ENCODE measurements at places on chromosomes 2 and 18.
A peak's percentile ranks its signal among the peaks of the same experiment; 100 is the strongest.

GRCh38 chr2:39094717-39095363 is 26.0 kb downstream of the SOS1 start:
- no peak for DNase-seq

DNA sequence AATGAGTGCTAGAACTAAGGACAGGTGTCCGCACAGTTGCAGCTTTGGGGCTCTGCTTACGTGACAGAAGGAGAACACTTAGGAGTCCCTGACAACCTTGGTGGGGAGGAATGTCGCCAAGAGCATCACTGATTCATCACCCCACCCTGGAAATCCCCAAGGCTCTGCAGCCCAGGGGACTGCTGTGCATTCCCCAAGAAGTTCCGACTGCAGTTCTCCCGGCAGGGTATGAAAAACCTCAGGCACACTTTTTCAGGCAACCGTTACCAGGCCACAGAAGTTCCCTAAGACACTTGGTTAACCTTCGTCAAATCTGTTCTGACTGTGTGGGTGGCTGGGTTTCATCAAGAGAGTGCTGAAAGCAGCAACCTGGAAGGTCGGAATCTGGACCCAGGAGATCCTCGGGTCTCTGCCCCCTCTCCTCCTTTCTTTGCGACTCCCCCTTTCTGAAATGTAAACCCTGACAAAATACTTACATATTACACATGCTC is 192.1 kb upstream of the CXCR4 start:
- DNase-seq: no peak

- no peak for DNase-seq
These were observed 686.7 kb downstream of the TMEM182 start for GRCh38 chr2:103448495-103448894.

- no peak for DNase-seq
These were observed 28.9 kb downstream of the TOGARAM2 start for GRCh38 chr2:29009711-29010677.

- no peak for DNase-seq
These were observed 135.0 kb downstream of the SMAD7 start for GRCh38 chr18:48815581-48816324.

GRCh38 chr2:234462218-234462992 is 34.5 kb downstream of the ARL4C start:
- no peak for DNase-seq

DNA sequence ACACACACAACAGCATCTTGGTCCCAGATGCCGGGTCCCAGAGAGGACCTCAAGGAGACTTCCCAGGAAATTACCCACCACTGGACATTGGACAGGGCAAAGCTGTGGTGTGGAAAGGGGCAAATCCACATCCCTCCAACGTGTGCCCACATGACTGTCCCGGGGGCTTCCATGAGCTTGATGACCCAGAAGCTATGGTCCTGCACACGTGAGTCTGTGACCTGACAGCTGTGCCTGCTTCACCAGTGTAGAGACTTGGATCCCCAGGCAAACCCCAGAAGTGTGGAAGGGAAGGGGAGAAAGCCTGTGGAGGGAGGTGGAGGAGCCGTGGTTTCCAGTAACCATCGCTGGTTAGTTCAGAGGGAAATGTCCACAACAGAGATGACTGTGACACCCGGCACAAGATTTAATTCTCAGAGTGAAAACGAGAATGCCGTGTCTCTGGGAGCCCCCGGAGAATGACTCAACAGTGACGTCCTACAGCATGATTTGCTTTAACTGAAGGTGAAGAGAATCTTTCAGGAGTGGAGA is 19.1 kb upstream of the GPR55 start:
- peak; percentile 48 for DNase-seq

DNA sequence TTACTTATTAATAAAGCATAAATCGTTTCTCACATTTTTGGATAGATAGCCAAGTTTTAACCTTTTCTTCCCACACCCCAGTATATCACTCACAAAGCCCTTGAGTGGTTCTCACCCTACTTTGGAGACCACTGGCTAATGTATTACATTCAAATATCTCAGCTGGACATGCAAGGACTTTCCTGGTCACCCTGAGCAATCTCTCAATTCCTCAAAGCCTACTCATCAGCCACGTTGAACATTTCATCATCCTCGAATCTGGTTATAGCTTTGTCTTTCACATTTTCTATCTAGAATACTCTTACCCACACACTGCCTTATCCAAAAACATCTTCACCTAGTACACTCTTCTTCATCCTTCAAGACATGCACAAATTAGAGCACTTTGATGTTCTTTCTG is 71.1 kb upstream of the MAPRE2 start:
- DNase-seq: no peak

GRCh38 chr2:4995466-4995865 is 696.7 kb upstream of the SOX11 start:
- DNase-seq: no peak

GRCh38 chr18:61608316-61608715 is 275.1 kb downstream of the CDH20 start:
- no peak for DNase-seq

- no peak for DNase-seq
These were observed 101.0 kb upstream of the CERS6 start for GRCh38 chr2:168355121-168355520.

- no peak for DNase-seq
These were observed 188.4 kb downstream of the CCDC85A start for GRCh38 chr2:56372071-56372656.

All from activated T-cell treated with anti-CD3 and anti-CD28 coated beads for 48 hours (primary cell).